Effector memory CD4-positive, alpha-beta T cell (primary cell): ENCODE measurements at places on chromosomes 12 and 14.

- no peak for DNase-seq
Measured at GRCh38 chr12:120261951-120262851, 3.3 kb downstream of the PXN start.

DNA sequence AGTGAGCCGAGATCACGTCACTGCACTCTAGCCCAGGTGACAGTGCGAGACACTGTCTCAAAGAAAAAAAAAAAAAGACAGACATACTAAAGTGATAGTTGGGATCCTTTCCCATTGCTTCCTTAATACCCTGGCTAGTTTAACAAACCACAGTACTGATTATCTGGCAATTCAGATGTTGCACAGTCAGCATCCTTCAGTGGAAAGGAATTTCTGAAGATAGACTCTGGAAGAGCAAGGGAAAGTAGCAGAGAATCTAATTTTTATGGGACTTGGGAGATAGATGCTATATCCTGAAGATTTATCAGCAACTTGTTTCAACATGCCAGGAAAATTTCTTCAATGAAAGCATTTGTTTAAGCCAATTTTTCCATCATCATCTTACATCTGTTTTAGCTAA lies 6.5 kb upstream of the PPFIBP1 start:
- DNase-seq: no peak

DNA sequence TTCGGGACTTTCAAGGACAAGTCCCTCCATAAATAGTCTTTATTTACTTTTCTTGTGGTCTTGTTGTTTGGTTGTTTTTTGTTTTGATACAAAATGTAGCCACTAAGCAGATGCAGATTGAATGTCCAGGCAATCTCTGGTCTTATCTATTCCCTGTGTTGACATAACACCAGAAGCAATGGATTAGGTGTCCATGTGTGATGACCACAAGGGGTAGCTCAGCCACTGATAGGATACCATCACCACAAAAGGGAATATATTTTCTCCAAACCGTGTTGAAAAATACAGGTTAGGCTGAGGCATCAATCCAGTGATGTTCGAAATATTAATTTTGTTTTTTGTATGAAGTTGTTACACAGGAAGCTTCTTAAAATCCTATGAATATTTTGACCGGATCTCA lies 196.3 kb downstream of the EPS8 start:
- no peak for DNase-seq

DNA sequence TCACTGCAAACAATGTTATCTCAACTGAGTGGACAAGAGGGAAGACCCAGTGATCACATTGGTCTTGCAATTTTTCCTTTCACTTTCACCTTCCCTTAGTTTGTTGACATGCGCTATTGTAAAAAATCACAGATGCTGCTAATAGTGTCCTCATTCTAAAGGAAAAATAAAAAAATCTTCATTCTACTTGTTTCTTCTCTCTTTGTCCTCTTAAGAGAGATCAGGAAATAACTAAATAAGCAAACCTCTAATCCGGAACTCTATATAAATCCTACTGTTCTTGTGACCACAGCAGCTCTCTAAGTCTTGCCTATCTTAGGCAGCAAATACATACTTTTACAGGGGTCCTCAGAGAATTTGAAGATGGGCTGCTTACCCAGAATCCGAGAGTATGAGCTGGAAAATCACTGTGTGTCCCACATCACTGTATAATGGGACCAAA lies 257.7 kb downstream of the NAV3 start:
- no peak for DNase-seq

DNA sequence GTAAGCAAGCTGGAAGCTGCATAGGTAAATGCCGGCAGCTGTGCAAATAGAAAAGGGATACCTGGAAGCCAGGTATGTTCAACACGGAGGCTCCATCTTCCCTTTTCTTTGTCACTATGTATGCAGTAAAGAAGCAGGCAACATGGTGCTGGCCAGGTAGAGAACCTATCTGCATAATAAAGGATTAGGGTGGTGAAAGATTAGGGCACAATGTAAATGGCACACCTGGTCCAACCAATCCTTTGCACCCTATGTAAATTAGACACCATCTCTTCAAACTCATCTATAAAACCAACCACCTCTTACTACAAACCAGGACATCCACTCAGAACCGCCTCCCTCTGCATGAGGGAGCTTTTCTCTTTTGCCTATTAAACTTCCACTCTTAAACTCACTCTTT lies 32.3 kb downstream of the RPS29 start:
- no peak for DNase-seq

- no peak for DNase-seq
Measured at GRCh38 chr12:65561798-65562382, 262.4 kb upstream of the HMGA2 start.

DNA sequence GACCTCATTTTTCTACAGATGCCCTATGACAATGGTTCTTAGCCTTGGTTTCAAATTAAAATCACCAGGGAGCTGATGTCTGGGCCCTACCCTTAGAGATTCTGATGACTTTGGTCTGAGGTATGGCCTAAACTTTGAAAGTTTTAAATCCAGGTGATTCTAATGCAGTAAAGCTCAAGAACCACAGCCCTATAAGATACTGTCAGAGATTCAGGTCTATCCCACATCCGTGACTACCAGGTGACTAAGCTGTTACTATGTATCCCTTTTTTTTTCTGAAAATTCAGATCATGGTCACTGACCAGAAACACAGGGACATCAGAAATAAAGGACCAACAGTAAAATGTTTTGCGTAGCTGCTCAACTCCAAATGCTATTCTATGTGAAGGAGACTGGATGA lies 148.8 kb upstream of the BMP4 start:
- DNase-seq: no peak

DNA sequence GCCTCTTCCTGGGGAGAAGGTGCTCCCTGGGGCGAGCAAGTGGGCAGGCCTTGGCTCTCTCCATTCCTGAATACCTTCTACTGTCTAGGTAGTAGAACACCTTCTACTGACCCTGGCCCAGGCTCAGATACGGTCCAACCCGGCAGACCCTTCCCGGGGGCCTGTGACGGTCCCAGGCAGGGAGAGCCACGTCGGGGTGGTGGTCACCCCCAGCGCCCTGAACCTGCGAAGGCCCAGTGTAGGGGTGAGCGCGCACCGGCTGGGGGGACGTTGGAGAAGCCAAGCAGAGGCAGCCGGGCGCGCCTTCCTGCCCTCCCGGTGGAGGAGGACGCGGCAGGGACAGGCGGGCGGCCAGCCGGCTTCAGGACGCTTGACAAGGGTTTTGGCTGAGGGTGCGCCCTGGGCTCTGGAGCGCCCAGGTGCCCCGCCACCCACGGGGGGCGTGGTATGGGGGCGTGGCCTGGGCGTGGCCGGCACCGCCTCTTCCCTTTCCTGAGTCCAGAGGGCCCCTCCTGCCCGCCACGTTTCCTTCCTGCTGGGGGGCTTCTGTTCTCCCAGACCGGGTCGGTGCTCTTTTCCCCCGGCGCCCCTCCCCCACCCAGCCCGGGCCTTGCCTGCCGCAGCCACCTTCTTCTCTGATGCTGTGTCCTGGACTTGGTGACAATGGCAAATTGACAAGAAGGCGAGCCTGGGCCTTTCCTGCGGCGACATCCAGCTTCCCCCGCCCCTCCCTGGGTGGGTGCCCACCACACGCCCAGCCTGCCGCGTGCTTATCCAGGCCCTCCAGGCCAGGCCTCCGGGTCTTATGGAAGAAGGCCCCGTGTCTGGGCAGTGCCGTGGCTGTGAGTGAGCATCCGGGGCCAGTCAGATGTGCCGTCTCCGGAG lies 24.5 kb upstream of the PPP1R13B start:
- peak; percentile 62 for DNase-seq

DNA sequence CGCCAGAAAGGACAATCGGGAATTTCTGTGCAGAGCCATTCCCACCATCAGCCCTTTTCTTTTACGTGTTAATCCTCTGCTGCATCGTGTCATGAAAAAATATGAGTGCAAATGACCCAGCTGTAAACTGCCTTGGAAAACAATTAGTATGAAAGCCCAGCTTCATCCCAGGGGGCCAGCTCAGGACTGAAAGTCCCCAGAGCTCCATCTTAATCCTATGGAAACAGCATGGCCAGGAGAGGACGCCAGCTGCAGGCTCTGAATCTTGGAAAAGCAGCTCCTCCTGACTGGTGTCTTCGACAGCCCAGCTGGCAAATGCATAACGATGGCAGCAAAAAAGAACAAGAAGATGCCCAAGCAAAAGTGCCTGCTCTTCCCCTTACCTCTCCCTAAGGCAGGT lies 191.5 kb downstream of the NTF3 start:
- DNase-seq: no peak

DNA sequence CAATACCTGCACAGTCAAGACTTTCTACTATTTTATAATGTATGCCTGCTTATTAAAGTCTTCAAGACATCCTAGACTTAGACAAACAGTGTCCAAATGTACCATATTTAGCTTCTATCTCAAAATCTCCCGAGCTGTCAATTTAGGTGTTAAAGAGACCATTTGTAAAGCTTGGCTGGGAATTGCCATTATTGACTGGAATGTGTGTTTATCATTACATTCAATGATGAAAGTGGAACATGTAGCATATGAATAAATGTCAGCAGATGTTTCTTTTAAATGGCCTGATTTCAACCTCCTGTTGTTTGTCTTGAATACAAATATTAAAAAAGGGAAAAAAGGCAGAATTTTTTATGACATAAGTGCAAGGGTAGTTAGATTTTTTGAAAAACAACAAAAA lies 572.3 kb downstream of the PRKD1 start:
- no peak for DNase-seq

GRCh38 chr12:64500394-64500793 lies 48.5 kb downstream of the TBK1 start:
- DNase-seq: no peak

GRCh38 chr14:106843951-106844483 lies 1317.6 kb downstream of the TMEM121 start:
- DNase-seq: no peak

- peak; percentile 10 for DNase-seq
Measured at GRCh38 chr14:61562321-61563161, 132.8 kb upstream of the HIF1A start.

GRCh38 chr14:58785701-58786100 lies 147.9 kb downstream of the DACT1 start:
- DNase-seq: no peak

DNA sequence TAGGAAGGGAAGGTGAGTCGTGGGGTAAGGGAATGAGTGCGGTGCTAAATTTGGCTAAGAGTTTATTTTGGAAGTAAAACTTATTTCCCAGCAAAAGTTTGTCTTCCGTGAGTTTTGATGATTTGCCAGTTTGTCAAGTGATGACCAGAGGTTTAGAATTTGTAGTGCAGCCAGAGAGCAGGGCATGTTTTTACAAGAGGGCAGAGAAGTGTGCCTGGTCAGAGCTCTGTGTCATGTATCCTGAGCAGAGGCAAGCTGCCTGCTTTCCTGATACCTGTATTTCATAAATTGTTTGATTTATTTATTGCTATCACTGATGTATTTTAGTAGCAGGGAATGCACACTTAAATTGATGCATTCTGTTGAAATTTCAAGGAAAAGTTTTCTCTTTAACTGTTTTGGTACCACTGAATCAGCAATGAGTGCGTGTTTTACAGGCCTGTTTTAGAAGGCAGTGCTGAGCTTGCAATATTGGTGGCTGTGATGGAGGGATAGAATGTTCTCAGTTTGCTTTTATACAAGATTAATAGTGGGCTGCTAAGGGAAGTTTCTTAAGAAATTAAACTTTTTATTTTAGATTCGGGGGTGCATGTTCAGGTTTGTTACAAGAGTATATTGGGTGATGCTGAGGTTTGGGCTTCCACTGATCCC lies 19.7 kb upstream of the RD3L start:
- DNase-seq: no peak

DNA sequence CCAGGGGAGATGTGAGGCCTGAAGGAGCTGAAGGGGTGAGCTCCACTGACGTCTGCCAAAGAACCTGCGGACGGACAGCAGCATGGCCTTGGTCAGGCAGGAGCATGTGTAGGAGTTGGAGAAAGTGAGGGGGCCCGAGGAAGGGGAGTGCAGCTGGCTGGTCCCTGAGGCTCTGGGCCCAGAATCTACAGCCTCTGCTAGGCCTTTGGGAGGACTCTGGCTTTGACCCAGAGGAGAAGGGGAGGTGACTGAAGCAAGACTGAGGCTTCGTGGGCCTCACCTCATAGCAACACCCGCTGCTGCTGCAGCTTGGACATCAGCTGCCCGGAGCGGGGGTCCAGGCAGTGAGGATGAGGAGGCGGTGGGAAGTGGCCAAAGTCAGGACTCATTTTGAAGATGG lies 216.6 kb upstream of the FKBP4 start:
- DNase-seq: no peak

- no peak for DNase-seq
Measured at GRCh38 chr12:3432176-3432742, 58.7 kb upstream of the PRMT8 start.

- DNase-seq: no peak
Measured at GRCh38 chr12:88600272-88600671, 20.0 kb upstream of the KITLG start.

GRCh38 chr12:34304001-34304400 lies 281.7 kb downstream of the ALG10 start:
- DNase-seq: no peak

DNA sequence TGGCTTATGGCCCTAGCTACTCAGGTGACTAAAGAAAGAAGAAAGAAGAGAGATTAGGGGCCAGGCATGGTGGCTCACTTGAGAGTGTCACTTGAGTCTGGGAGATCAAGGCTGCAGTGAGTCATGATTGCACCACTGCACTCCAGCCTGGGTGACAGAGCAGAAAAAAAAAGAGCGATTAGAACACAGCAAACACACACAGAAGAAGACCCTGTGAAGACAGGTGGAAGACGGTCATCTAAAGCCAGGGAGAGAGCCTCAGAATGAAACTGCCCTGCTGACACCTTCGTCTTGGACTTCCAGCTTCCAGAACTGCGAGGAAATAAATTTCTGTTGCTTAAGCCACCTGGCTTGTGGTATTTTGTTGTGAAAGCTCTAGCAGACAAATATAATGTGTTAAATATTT lies 17.5 kb upstream of the PPP1CC start:
- DNase-seq: no peak

DNA sequence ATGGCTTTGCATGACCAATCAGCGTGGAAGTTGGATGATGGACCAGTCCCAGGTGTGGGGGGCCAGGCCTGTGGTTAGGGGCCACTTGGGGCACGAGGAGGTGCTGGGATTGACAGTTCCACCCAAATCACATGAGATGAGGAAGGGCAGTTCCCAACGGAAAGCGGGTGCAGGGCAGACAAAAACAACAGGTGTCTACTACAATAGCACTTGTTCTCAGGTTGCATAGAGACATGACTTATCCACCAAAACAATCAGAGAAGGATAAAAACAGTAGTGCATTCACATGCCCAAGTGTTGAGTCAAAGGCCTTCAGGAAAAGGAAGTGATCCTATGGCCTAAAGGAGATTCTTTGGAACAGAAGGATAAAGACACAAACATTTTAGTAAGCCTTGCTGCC lies 14.6 kb upstream of the EIF2B2 start:
- DNase-seq: no peak

DNA sequence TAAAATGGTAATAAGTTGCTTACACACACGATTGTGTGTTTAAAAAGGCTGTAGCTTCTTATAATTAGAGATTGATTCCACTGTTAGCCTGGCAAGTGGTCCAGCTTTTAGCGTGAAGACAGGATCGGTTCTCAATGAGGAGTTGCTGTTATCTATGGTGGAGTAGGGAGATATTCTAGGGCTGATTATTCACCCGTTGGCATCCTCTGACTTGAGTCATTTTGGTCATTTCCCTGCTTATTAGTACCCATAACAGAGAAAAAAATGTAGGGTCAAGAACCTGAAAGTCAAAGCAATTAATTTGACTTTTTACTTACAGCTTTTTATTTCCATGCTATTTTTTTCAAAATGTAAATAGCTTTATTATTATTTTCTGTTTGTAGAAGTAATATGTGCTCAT lies 76.0 kb downstream of the KCNK13 start:
- no peak for DNase-seq

- DNase-seq: no peak
Measured at GRCh38 chr12:106601031-106601430, 18.2 kb downstream of the RFX4 start.

GRCh38 chr12:29150462-29150861 lies 1.4 kb downstream of the FAR2 start:
- no peak for DNase-seq
